ENCODE measurements at places on chromosomes 11 and 22. TPM values are rescaled to one million over a fixed set of nuclear protein-coding genes. Genes with fewer than 3 reads are reported as not detected.

DNA sequence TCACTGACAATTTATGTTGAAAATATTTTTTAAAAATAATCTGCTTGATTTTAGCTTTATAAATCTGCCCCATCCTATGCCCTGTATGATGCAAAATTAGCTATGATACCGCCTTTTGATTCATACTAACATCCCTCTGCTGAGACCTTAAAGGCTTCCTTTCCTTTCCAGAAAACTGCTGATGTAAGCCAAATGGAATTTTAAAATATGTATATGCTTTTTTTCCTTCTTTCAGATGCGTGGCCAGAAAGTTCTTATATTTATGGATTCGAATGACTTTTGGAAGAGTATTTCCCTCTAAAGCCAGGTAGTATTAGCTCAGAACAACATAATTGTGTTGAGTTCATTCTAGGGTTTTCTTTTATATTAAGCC, 34.5 kb downstream of the SFI1 start:
- DNase-seq, result no peak

GRCh38 chr11:35040221-35040942, 98.6 kb upstream of the CD44 start:
- no peak for DNase-seq

DNA sequence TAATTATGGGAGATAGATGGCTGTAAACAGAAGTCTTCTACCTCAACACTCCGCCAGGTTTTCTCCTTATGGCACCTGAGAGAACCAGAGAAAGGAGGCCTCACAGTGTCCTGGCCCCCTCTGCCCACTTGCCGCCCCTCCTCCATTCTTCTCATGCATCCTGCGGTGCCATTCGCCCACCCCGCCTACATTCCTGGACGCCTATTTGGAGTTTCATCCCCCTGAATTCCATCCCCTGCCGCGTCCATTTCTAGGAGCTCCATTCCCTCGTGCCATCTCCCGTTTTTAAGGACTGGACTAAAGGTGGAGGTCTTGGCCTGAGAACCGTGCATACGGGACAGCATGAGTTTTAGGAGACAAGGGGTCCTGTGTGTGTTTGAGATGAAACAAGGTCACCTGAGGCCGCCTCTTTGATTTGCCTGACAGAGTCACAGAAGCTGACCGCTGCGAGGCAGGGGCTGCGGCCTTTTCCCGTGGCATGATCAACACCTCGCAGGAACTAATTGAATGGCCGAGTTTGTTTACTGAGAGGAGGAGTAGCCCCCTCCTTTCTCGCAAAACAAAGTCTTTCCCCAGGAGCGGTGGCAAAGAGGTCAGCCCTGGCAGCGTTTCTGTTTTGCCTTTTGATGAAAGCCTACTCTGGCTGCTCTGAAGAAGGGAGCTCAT, 246.2 kb downstream of the ST3GAL4 start:
- no peak for DNase-seq

DNA sequence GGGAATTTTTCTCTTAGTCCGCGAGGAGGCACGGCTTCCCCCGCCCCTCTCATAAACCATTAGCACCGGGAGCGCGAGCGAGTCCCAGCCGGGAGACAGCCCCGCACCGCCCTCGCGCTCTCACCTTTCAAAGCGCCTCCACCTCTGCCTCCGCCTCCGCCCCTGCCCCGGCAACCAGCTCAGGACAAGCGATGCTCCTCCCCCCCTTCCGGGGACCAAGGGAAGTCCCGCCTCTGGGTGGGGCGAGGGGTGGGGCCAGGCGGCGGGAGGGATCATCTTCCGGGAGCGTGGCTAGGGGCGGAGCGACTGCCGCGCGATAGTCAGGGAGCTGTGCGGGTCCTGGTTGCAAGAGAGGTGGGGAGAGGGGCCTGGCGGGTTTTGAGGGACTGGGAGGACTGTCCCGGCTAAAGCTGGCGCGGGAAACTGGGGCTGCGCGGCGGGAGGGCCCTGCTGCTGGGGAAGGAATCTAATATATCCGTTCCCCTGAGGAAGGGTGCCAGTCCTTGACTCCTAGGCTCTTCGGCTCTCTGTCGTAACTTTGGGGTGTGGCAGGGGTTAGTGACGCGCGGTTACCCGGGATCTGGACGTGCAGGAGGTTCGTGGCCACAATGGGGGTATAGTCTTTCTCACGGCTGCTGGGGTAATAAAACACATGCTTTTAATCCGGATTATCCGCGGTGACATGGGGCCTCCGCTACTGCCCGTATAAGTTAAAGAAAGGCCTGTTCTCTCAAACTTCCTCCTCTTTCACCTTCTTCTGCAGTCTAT, at the start of the genes CCDC82 and JRKL:
Gene CCDC82, minus strand, starts transcription at position 193 of the 768 bp plus-strand sequence. CDS start 5,165 bp downstream, outside the sequence.
Gene JRKL, plus strand, starts transcription at position 294 of the 768 bp plus-strand sequence. CDS start 637 bp downstream, outside the sequence.
- peak; percentile 96 for DNase-seq

DNA sequence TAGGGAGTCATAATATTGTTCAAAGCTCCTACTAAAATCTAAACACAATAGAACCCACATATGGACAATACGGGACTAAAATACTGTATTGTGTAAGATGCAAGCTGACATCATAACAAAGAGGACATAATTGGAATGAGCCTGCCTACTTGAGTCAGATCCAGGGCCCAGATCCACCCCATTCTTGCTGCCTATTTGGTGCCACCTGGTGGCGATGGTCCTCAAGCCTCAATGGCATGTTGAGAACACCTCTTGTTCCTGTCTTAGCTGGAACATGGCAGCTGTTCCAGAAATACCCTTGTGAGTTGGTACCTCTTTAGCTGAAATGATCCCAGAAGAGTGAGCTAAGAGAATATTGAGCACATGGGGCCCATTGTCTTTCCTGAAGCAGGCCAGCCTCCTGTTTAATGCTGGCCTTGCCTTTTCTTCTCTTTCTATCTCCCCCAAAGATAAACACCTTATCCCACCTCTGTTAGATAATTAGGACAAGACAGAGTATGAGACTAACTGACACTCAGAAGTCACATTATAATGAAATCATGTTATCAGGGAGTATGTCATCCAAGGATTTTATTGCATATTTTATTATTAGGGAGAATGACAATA, 680.9 kb upstream of the ANO5 start:
- no peak for DNase-seq

The SMIM35 gene
- not detected for total RNA-seq

The SAA1 gene
- total RNA-seq, result 10.8 TPM
